ENCODE measurements at places on chromosomes 4 and X.

GRCh38 chr4:47359891-47360290 lies 103.6 kb downstream of the COMMD8 start:
- no peak for DNase-seq

- no peak for DNase-seq
Measured at GRCh38 chr4:110781944-110782343, 159.1 kb upstream of the PITX2 start.

GRCh38 chrX:10512258-10512657 lies 108.1 kb downstream of the MID1 start:
- no peak for DNase-seq

DNA sequence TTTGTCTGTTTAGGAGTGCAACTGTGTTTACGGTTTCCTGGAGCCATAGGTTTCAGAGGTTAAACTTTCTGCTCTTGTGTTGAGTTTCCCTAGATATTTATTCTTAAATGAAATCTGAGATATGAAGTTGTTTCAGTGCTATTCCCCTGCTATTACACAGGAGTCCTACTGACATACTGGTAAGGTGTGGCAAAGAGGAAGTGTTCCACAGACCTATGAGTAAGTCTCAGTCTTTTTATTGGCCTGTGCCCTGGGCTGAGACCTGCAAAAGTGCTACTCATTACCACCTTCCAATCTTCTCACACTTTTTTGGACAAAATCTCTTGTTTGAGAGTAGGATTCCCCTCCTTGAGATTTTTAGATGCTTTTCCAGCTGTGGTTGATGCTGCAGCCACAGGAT lies 35.6 kb upstream of the MAGEA8 start:
- DNase-seq = no peak

- DNase-seq = no peak
Measured at GRCh38 chr4:2971275-2971674, 7.9 kb downstream of the GRK4 start.

DNA sequence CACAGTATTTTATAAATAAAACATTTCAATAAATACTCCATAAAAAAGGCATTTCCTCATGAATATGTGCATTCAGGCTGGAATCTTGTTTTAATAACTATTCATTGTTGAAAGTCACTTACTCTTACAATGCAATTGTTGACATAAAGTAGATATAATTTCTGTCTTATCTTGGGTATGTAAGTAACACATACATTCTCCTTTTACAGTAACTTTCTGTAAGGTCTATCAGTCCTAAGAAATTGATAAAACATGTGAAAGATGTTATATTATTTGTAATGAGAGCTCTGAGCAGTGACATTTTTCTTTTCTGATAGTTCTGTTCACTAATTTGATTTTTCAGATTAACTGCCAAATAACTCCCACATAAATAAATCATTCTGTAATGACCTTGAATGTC lies 1249.2 kb downstream of the STIM2 start:
- DNase-seq = no peak

GRCh38 chr4:158314756-158315487 lies 104.6 kb downstream of the TMEM144 start:
- no peak for DNase-seq
